ENCODE measurements at places on chromosomes 16 and 17.
A peak's percentile ranks its signal among the peaks of the same experiment; 100 is the strongest.

GRCh38 chr16:31487071-31487719 lies 4.3 kb downstream of the SLC5A2 start:
- DNase-seq: no peak

DNA sequence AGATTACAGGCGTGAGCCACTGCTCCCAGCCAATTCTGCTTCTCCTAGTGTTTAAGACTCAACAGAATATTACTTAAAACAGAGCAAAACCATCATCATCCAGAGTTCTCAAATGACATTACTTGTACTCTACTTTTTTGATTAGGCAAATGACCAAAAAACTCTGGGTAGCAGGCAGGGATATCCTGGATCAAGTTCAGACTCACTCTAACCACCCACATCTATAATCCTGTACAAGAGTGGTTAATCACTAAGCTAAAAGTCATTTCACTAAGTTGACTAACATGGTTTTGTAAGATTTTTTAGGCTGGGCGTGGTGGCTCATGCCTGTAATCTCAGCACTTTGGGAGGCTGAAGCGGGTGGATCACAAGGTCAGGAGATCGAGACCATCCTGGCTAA lies 6.8 kb downstream of the NAE1 start:
- no peak for DNase-seq

- DNase-seq: no peak
Measured at GRCh38 chr16:49348408-49349176, 25.0 kb upstream of the C16orf78 start.

DNA sequence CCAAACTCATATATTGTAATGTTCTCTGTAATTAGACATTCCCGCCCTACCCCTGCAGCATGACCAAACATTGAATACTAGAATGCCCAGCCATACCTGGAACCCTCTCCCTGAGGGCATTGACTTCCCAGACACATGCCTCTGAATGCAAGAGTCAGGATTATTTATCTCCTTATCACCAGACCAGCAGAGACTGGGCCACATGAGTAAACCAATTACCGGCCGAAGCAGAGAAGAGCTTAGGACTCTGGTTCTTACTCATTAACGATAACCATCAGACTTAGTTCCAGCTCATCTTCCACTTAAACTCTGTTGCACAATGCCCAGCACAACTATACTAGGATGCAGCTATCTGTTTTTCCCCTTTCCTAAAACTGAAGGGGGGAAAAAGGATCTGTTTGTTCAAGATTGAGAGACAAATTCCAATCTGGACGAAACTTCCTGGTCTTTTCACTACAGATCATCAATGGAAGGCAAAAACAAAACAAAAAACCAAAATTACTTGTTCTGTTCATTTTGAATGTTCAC lies 88.2 kb upstream of the CORO6 start:
- DNase-seq: peak; percentile 38

DNA sequence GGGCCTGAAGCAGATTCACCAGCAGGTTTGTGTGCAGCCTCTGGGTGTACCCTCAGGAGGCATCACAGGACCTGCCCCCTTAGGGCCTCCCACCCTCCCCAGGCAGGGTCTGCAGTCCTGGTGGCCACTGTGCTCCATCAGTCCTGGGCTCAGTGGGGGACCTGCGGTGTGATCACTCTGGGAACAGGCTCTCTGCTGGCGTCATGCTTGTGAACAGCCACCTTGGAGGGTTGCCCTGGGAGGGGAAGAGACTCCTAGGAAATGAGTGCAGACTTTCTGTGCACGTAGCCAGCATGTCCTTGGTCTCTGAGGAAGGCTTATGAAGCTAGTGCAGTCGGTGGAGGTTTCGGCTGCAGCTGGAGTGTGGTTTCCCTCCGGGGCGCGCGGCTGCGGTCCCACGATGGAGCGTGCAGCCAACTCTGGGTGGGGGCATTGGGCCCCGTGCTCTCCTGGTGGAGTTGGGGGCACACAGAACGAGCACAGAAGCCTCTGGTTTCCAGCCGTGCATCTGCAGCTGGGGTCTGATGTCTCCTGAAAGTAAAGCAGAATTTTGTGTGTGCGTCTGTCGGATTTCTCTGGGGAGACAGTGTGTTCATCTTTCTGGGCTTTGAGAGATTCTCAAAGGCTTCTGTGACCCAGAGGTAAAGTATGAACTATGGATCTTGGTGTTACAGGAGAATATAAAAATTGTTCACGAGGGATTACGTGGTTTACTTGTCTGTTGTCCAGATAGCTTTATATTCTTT lies 68.1 kb upstream of the ZNF750 start:
- DNase-seq: no peak

- no peak for DNase-seq
Measured at GRCh38 chr16:11393861-11394592, 48.8 kb downstream of the RMI2 start.

All from AG08396 (cell line).